ENCODE measurements at places on chromosomes 11 and 22.

- DNase-seq = no peak
These were observed 7.6 kb downstream of the IGF2 start for GRCh38 chr11:2131371-2132236.

DNA sequence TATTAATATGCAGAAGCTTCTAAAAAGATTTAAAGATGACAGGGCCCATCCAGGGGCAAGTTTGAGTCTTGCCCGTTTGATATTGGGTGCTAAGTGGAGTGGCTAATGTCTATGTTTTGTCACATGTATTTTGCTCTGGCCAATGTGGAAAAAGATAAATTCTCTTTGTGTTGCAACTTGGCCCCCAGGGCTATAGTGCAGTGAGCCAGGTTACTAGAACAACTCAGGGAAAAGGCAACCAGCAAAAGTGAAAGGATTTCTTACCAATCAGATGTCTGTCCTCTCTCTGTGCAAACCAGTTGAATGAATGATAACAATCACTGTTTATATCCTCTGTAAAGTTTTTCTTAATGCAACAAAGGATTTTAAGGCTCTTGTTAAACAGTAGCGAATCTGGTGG lies 4.6 kb upstream of the CLNS1A start:
- no peak for DNase-seq

GRCh38 chr22:39970742-39971141 lies 10.5 kb downstream of the TMA7B start:
- no peak for DNase-seq

GRCh38 chr11:86052693-86053641 lies 15.9 kb downstream of the PICALM start:
- DNase-seq = no peak

DNA sequence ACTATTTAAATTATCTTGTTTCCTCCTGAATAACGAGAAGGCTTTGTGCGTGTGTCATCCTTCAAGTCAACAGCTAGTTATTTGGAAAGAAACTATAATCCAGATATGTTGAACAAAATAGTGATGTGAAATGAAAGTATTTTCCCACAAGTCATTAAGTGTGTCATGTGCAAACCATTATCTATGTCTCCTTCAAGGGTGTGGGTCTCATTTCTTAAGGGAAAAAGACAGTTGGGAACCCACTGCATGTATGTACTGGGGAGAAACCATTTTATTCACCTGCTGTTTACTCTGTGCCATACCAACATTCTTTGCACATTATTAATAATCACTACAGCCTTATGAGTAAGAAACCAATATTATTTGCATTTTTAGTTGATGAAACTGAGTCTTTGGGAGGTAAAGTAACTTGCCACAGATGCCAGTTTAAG lies 145.3 kb upstream of the CTSC start:
- no peak for DNase-seq

DNA sequence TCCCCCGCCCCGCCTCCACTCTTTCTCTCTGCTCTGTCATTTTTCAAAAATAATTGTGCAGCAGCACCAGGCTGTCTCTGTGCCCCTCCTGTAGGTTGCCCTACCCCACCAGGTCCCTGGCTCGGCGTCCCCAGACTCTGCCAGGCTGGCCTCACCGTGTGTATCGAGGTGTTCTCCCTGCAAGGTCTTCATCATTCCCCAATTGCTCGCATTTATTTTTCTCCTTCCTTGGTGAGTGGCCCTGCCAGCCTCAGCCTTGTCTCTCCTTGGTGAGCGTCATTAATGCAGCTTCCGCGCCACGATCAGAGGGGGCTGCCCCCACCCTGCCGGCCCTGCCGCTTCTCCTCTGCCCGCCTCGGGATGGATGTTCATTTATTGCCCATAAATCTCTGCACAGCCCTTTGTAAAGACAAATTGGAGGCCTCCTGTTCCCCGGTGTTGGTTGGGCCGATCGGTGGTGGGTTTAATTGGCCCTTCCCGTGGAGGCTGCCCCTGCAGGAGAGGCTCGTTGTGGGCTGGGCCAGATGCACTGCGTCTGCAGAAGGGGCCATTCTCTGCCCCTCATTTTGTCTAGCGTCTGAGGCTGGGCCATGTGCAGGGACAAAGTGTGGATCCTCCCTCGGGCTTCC lies 33.2 kb downstream of the RTN4R start:
- DNase-seq = no peak

DNA sequence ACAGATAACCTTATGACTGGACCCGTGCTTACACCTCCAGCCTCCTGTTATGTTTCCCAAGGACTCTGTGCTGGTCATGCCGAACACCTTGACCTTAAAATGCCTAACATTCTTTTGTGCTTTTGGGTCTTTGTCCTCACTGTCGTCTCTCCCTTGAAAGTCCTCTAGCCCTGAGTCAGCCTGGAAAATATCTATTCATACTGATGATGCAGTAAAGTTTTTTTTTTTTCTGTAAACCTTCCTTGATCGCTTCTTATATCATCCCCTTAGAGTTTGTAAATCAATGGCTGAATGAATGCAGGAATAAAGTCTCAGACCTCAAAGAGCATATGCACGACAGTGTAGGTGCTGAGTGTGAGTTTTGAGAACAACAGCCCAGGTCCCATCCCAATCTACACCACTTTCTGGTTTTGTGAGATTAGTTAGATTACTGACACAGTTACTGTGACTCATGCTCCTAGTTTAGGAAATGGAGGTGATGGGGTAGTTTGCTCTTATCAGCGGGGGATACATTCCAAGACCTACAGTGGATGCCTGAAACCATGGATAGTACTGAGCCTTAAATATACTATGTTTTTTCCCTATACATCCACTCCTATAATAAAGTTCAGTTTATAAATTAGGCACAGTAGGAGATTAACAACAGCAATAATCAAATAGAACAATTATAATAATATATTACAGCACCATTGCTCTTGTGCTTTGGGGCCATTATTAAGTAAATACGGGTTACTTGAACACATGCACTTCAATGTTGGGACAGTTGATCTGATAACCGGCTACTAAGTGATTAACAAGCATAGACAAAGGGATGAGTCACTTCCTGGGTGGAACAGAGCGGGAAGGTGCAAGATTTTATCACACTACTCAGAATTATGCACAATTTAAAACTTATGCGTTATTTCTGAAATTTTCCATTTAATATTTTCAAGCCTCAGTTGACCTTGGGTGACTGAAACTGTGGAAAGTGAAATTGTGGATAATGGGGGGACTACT lies 8.6 kb downstream of the TCN1 start:
- DNase-seq = peak; percentile 62

- DNase-seq = no peak
These were observed 37.5 kb downstream of the MYBPC3 start for GRCh38 chr11:47314992-47315391.

GRCh38 chr11:126121296-126121695 lies 58.6 kb upstream of the CDON start:
- no peak for DNase-seq

- no peak for DNase-seq
These were observed 2.4 kb downstream of the GRK3 start for GRCh38 chr22:25566898-25567235.

- DNase-seq = no peak
These were observed 176.5 kb downstream of the TENM4 start for GRCh38 chr11:79264284-79264683.

GRCh38 chr11:83078269-83078668 lies 6.6 kb upstream of the RAB30 start:
- no peak for DNase-seq

DNA sequence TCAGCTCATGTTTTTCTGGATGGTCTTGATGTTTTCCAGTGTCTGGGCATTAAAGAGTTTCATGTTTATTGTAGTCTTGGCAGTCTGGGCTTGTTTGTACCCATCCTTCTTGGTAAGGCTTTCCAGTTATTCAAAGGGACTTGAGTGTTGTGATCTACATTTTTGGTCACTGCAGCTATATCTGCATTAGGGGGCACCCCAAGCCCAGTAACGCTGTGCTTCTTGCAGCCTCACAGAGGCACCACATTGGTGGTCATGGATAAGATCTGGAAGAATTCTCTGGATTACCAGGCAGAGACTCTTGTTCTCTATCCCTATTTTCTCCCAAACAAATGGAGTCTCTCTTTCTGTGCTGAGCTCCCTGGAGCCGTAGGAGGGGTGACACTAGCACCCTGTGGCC lies 451.5 kb upstream of the FAT3 start:
- DNase-seq = no peak

DNA sequence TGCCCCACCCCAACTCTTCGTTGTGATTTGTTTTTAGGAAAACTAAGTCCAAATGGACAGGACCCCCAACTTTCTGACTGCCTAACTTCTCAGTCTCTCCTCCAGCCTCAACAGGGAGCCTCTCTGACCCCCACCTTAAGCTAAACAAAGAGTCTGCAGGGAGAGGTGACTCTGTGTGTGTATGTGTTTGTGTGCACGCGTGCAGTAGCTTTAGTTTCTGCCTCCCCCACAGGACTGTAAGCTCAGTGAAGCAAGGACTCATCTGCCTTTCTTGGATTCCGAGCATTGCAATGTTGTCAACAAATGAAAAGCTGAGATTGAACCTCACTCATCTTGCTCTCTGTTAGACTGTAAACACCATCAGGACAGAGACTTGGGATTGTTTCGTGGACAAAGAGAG lies 7.9 kb downstream of the SNAP29 start:
- DNase-seq = no peak

- no peak for DNase-seq
These were observed at the start of gene ARHGAP8 for GRCh38 chr22:44752285-44753188. TSS of gene ARHGAP8 (plus strand) at chr22:44752575. CDS start at chr22:44786528, 33,953 bp downstream.

- DNase-seq = no peak
These were observed 1.1 kb upstream of the FBXO7 start for GRCh38 chr22:32473388-32473952.

Measured in NCI-H226 (cell line).